ENCODE measurements at places on chromosomes 16 and 17.

DNA sequence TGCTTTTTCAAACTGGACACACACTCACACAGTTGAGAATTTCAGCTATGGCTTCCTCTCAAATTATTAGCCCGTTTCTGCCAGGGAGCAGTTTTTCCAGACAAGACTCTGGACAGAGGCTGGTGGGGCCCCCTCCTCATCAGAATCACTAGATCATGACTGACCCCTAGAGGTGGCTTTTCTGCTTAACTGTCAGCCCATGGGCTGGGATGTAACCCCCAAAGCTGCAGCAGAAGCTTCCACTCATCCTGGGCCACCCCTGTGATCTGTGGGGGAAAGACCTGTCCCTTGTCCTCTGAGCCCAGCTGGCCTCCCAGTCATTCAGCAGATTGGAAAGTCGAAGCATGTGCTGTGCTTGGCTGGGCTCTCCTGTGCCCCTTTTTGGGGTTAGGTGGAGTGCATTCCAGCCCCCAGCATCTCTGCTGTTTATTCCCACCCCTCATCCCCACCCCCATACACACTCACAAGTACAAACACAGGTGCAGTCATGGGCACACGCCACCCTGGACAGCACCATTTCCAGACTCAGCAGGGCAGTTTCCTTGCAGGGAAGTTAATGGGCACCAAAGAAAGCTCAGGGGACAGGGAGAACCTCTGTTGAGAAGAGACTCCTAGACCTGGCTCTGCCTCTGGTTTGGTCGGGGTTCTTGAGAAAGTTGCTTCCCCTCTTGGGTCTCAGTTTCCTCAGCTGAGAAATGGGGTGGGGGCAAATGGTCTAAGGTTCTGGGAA is 77.6 kb upstream of the RBL2 start:
- no peak for DNase-seq

- no peak for DNase-seq
These were observed 21.9 kb downstream of the MED13 start for GRCh38 chr17:62043140-62043539.

GRCh38 chr17:6648181-6648580 is 3.2 kb downstream of the MED31 start:
- no peak for DNase-seq

GRCh38 chr16:4404247-4404966 is 12.0 kb downstream of the CORO7 start:
- DNase-seq, result peak; percentile 31

DNA sequence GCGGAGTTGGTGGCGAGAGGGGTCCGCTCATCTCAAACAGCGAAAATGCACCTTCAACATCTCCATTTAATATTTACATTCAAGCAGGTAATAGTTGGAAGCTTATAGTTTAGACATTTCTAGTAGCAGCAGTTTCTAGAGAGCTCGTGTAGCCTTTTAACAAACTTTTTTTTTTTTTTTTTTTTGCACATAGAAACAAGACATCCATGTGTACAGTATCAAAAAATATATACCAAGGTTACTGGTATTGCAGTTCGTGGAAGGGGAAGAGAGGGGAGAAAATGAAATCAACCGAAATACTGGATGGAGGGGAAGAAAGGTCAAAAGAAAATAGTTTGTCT is 6.2 kb downstream of the CBX4 start:
- no peak for DNase-seq

DNA sequence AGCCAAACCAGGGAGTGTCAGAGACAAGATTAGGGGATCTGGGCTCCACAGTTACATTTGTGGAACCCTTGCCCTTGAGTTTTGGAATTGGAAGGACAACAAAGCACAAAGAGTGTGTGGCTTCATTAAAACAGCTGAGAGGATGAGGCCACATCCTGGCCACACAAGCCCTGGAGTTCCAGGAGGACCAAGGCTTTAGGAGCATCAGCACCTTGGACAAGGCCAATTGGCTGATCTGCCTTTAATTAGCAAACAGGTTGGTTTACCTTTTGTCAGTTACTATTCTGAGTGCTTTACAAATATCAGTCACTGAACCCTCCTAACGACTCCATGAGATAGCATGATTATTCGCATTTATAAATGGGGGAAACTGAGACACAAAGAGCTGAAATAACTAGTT is 54.7 kb downstream of the SLC6A2 start:
- DNase-seq, result no peak

- no peak for DNase-seq
These were observed 17.4 kb downstream of the CA4 start for GRCh38 chr17:60167065-60167741.

- no peak for DNase-seq
These were observed 526.9 kb downstream of the NPIPA7 start for GRCh38 chr16:16905850-16906249.

DNA sequence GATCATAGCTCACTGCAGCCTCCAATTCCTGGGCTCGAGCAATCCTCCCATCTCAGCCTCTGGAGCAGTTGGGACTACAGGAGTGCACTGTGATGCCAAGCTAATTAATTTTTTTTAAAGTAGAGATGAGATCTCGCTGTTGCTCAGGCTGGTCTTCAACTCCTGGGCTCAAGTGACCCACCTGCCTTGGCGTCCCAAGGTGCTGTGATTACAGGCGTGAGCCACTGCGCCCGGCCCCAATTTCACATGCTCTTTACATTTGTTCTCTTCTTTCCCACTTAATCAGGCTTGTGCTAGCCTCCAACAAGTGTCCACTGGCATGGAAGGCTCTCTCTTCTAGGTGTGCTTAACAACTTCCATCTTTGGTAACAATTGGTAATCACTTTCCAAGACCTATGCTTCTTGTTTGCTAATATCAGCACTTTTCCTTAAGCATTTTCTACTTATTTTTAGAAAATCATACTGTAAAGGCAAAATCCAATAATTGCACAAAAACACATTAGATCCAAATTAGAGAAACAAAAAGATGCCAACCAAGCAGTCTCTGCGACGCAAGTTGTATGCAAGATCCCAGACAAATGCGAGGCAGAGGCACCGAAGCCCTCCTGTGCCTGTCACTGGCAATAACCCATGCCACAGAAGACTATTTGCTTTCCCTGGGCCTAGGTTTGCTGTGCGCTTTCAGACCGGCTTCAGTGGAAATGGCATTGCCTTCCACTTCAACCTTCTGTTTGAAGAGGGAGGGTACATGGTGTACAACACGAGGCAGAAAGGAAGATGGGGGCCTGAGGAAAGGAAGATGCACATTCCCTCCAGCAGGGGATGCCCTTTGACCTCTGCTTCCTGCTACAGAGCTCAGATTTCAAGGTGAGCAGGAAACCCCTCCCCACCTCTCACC is 52.6 kb downstream of the NOS2 start:
- DNase-seq, result no peak

DNA sequence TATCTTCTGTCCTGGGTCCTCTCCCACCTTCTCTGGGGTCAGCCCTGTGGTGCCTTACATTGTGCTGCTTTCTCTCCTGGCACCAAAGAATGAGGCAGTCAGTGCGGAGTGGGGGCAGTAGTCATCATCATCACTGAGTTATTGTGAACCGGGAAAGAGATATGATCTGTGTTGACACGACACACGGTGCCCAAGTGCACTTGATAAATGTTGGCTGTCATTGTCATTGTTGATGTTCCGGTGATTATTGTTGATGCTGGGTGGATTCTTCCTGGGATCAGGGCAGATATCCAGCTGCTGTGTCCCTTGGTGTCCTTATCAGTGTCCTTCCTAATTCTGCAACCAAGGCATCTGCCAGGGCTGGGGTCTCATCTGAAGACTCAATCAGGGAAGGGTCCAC is 121.7 kb downstream of the ABCC6 start:
- DNase-seq, result no peak

GRCh38 chr17:1714427-1714979 is 4.3 kb upstream of the TLCD2 start:
- no peak for DNase-seq

GRCh38 chr16:12320298-12320706 is 343.8 kb downstream of the SNX29 start:
- no peak for DNase-seq

- DNase-seq, result no peak
These were observed 1.3 kb downstream of the ZNF750 start for GRCh38 chr17:82838386-82839063.

DNA sequence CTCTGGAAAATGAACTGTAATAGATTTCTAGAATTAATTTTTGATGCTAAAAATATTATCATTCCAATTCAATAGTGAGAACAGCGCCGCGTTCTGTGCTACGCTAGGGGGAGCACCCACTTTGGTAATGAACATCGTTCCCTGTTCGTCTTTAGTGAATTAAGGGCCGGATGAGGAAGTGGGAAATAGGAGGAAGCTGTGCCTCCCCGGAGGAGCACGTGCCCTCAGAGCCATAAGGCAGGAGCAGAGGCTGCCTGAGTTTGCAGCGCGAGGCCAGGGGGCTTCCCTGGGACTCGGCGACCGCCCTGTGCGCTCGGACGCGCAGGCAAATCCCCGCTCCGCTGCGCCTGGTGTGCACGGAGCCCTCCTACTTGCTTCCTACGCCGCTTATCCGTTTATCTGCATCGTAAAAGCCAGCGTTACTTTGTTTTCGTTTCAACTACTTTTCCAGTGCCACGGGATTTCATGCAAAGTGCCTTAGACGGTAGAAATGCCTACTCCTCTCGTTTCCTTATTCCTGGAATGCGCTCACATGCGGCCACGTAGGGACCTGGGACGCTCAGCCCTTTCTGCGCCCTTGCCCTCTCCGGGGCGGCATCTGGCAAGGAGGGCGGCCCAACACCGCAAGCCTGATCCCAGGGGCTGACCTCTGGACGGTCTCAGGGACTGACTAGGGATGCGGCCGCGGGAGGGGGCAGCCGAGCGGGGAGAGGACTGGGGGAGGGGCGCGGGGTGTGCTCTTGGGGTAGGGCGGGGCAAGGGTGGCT is 76.4 kb downstream of the KCNJ12 start:
- peak; percentile 27 for DNase-seq

GRCh38 chr17:71666047-71666446 is 454.8 kb upstream of the SOX9 start:
- DNase-seq, result no peak

GRCh38 chr17:7548585-7549400 is at the start of gene TNFSF12:
Gene TNFSF12, plus strand, starts transcription at chr17:7549058. Its CDS starts 96 bp downstream, at chr17:7549154.
- DNase-seq, result peak; percentile 51

DNA sequence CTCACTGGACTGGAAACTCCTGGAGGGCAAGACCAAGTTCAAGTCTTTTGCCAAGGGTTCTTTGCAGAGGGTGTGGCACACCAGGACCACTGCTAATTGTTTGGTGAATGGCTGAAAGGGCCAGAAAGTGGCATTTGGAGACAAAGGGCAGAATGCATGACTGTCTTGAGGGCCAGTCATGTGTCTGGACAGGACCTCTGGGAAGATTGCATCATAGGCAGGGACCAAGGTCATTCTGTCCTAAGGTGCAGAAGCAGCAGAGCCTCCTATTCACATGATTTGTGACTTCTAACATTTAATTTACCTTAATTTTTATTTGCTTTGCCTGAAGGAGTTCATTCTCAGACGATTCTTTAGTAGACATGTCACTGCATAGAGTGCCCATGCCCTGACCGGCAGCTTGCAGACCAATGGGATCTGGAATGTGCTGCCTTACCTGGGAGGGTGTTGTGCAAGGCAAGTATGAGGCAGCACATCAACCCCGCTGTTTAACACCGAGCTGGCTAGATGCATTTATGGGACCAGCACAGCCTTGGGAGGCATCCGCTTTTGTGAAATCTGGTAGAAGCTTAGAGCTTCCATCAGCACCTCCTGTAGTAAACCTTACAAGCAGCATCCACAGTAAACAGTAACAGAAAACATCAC is 62.3 kb upstream of the MAF start:
- DNase-seq, result no peak

- DNase-seq, result no peak
These were observed 6.0 kb downstream of the TBC1D24 start for GRCh38 chr16:2480948-2481347.

DNA sequence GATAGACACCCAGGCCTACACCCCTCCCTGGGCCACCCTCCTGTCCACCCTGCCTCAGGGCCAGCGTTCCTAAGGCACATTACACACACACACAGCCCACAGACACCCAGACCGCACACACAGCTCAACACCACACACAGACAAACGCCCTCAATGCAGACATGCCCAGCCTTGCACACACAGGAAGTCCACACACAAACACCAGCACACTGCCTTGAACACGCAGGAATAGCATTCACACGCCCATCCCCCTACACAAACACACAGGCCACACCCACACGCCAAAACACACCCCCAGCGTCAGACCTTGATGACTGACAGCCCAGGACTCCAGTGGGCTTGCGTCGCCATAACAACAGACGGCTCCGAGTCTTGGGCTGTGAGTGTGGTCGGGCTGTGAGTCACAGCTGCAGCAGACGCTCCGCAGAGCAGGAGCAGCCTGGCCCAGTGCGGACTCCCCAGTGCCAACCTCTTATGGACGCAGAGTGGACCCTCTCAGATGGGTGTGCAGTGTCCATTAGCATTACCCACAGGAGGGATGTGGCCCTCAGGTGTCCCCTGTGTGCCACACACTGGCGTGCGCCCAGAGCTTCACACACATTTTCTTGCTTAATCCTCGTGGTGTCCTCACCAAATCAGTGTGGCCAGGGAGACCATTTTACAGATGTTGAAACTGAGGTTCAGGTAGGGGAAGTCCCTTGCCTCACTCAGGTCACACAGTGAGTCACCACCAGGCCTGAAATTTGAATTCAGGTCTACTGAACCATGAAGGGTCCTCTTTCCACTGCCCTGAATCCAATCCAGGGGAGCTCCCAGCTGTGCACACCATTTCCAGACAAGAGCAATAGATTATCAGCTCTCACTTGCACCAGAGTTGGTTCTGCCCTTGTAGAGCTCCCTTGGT is 17.8 kb upstream of the RAI1 start:
- peak; percentile 41 for DNase-seq

- no peak for DNase-seq
These were observed 26.1 kb upstream of the UBE2I start for GRCh38 chr16:1283296-1283695.

- no peak for DNase-seq
These were observed 139.7 kb upstream of the CDH5 start for GRCh38 chr16:66226762-66227161.

DNA sequence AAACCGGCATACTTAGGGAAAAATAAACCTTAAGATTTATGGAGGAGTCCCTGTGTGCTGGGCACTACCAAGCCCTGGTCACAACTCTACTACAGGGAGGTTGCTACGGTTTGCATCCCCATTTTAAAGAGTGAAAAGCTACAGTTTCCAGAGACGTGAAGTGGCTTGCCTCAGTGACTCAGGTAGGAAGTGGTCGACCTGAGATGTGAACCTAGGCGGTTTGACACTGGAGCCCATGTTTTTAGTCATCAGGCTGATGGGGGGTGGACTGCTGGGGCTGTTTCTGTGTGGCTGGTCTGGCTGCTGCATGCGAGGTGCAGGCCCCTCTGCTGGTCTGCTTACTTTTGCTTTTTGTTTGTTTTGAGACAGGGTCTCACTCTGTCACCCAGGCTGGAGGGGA is 6.6 kb downstream of the COX6A2 start:
- DNase-seq, result peak; percentile 58

GRCh38 chr16:86029131-86029741 is 130.3 kb downstream of the IRF8 start:
- no peak for DNase-seq

Measured in stimulated activated CD4-positive, alpha-beta T cell treated with anti-CD3 and anti-CD28 coated beads, TNF-alpha, amount 100 ng/mL, for 48 hours (primary cell).